Fibroblast of lung (primary cell): ENCODE measurements at places on chromosomes 12 and 14. TPM values are rescaled to one million over a fixed set of nuclear protein-coding genes. Genes with fewer than 3 reads are reported as not detected.

Gene RAB3IP
- 4.6 and 6.3 TPM in 2 replicates for total RNA-seq

DNA sequence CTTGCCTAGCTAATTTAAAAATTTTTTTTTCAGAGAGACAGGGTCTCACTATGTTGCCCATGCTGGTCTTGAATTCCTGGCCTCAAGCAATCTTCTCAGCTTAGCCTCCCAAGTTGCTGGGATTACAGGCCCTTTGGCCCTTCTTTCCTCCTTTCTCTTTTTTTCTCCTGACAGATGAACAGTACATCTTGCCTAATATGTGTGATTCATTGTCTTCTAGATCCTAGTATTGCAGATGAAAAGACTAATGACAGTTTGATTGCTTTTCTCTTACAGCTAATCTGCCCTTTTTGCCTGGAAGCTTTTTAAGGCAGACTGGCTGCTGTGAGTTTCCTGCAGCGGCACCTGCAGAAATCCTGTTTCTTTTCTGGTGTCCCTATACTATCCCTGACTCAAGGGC lies 12.0 kb downstream of the DEPDC4 start:
- H3K27me3 ChIP-seq = no peaks in the 10 kb centered on the region
- no peak overlapping the region for H3K27ac ChIP-seq
- no peak for DNase-seq
- no peaks in the 10 kb centered on the region for H3K4me1 ChIP-seq
- no peak overlapping the region for H3K4me3 ChIP-seq

Gene MON2
- total RNA-seq = 28.2 and 43.8 TPM in 2 replicates

DNA sequence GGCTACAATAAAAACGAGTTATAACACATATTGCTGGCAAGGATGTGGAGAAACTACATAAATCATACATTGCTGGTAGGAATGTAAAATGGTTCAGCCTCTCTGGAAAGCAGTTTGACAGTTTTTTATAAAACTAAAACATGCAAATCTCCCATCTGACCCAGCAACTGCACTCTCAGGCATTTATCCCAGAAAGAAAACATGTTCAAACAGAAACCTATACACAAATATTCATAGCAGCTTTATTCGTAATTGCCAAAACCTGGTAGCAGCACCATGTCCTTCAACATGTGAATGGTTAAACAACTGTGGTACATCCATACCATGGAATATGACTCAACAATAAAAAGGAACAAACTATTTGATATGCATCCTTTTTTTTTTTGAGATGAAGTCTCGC lies 10.1 kb upstream of the TMCC3 start:
- no peak for DNase-seq
- H3K4me1 ChIP-seq = no peaks in the 10 kb centered on the region
- H3K27me3 ChIP-seq = peaks cover 7% of the 10 kb centered on the region
- H3K36me3 ChIP-seq = no peaks in the 10 kb centered on the region
- H3K27ac ChIP-seq = no peak overlapping the region
